Osteoblast (primary cell): ENCODE measurements at places on chromosomes 3 and 15. TPM values are rescaled to one million over a fixed set of nuclear protein-coding genes. Genes with fewer than 3 reads are reported as not detected.

Gene TRPC1
- total RNA-seq = 19.9 and 32.1 TPM in 2 replicates

Gene TARS3
- total RNA-seq = 8.7 and 15.0 TPM in 2 replicates

Gene SHF
- total RNA-seq = 3.3 and 4.1 TPM in 2 replicates

Gene CLDN11
- 33.9 and 50.3 TPM in 2 replicates for total RNA-seq

Gene LMAN1L
- total RNA-seq = under 0.01 TPM in 1 of 2 replicates, not detected in the other

Gene ACSBG1
- total RNA-seq = under 0.01 TPM in 2 replicates

Gene PIF1
- total RNA-seq = 6.2 and 9.4 TPM in 2 replicates

Gene ANKUB1
- under 0.01 TPM in 1 of 2 replicates, not detected in the other for total RNA-seq

DNA sequence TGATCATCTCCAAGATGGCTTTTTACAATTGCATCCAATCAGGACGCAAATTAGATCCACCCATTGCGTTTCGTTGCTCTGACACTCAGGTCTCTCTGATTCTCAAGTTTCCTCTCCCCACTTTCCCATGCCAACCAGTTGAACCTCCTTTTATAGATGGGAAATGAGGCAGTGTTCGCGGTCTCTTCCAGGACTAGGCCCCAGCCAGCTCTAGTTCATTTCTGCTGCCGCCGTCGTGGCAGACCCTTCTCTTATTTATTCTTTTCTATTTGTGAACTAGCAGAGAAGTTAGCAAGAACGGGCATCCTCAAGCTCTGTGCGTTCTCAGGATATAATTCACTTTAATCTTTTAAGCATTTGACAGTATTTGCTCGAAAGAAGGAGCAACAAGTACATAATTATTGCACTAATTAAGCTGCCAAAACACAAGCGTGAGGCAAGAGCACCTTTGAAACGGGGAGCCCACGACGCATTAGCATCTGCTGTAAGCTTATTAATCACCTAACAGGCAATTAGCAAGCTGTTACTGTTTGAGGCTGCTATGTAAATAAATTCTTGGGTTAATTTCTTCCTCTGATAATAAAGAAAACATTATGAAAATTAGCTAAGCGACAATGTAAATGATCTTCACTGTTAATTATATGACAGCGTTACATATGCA, 246.4 kb upstream of the TLE3 start:
- no peak for DNase-seq

DNA sequence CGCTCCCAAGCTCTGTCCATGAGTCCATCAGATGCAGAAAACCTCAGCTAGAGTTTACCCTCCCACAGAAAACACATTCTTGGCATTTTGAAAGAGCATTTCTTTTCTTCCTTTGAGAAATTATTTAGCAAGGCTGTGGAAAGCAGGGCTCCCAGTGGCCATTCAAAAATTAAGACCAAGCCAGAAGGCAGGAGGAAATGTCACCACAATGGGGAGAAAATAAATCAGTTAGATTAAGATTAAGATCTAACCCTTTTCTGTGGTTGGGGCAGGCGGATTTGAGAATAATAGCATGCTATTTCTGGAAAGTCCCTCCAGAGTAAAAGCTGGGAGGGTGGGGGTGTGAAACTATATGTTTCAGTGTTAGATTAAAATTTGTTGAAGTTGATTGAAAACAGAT, 20.2 kb downstream of the LRIG1 start:
- no peak for DNase-seq

DNA sequence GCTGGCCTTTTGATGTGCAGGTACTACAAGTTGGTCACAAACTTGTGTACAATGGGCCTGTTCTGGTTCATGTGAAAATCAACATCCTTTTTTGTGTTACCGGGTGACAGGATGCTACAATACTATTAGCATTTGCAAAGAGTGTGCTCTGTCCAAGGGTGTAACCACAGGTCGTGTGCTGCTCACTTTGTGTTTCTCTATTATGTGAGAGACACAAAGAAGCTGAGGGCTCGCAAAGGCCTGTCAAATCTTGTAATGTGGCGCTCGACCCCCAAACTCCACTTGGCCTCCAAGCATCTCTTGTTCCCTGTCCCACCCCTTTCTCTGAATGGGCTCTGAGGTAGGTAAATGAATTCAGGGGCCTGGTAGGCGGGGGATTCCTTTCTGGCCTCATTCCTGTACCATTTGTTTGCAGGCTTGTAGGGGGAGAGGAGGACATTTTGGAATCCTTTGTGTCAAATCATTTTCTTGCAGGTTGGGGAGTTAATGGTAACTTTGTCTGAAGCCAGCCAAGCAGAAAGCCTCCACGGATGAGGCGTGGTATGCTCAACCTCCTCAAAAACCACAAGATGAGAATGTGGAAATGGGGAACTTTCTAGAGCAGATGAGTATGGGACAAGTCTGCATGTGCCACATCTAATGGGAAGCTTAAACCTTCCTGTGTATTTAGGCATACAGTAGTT, 109.1 kb downstream of the OPA1 start:
- no peak for DNase-seq

GRCh38 chr3:18135060-18135814, 289.9 kb downstream of the SATB1 start:
- no peak for DNase-seq

DNA sequence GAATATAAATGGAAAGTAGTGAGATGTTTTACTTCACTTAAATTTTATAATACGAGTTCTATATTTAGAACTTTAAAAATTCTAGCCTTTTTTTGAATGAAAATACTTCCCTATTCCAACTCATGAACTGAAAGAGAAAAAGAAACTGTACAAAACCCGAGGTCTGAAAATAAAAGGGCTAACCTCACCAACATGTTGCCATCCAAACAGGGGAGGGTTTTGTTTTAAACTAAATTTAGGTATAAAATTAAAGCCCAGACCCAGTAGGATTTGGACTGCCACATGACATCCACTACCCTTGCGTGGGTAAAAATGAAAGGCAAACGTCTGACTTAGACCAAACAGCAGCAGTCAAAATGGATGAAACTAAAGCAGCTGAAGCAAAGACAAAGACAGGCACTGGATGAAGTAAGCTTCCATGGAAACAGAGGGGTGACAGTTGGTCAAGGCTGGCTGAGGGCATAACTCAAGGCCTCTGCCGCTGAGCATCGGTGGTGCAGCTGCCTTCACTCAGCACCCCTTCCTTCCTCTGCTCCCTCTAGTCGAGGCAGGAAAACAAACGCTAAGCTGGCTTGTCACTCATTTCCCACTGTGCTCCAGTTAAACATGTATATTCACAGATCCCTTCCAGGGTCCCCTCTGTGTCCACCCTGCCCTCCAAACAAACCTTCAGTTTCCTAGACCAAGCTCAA, 58.1 kb downstream of the TM4SF4 start:
- no peak for DNase-seq

GRCh38 chr3:8887435-8888300, 75.6 kb downstream of the RAD18 start:
- no peak for DNase-seq

GRCh38 chr15:54605556-54605955, 591.2 kb downstream of the RSL24D1 start:
- no peak for DNase-seq

DNA sequence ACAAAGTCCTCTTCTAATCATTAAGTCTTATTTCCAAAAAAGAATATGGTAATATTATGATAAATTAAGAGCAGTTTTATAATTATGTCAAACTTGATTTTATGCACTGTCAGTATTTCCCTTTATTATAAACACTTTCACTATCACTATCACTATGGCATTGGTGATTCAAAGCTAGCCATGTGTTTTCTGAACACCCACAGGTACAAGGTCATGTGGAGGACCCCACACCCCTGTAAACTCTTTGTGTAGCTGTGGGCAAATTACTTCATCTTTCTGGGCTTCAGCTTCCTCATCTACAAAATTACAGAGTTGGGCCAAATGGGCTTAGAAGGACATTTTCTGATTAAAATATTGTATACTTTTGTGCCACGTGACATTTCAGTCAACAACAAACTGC, 41.7 kb downstream of the FBXL22 start:
- DNase-seq = no peak

- DNase-seq = peak; percentile 96
Observed at GRCh38 chr3:157542711-157543500, 39.7 kb upstream of the VEPH1 start.

GRCh38 chr3:170709046-170709445, 123.2 kb upstream of the SLC7A14 start:
- DNase-seq = peak; percentile 56
